Forelimb muscle (tissue), 1 donor: ENCODE measurements at places on chromosomes 12 and 14. TPM values are rescaled to one million over a fixed set of nuclear protein-coding genes. Genes with fewer than 3 reads are reported as not detected.

DNA sequence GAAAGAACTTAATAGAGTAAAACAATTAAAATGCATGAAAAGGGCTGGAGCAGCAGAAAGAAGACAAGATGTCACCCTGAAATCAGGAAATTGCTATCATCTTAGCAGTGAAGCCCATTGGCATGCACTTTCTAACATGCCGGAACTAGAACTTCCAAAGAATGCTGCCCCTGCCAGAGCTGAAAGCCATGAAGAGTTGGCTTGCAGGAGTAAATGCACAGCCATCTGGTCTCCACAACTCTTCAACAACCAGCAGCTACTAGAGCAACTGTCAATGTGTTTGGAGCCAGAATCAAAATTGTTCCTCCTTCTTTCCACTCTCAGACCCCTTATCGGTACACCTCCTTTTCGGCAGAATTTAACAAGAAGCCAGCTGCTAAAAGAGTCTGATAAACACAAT lies 414.1 kb downstream of the KCNH5 start:
- DNase-seq: no peak

GRCh38 chr12:7114008-7114407 lies 5.0 kb upstream of the C1RL start:
- DNase-seq: no peak

GRCh38 chr12:88413646-88414045 lies 166.6 kb downstream of the KITLG start:
- no peak for DNase-seq

DNA sequence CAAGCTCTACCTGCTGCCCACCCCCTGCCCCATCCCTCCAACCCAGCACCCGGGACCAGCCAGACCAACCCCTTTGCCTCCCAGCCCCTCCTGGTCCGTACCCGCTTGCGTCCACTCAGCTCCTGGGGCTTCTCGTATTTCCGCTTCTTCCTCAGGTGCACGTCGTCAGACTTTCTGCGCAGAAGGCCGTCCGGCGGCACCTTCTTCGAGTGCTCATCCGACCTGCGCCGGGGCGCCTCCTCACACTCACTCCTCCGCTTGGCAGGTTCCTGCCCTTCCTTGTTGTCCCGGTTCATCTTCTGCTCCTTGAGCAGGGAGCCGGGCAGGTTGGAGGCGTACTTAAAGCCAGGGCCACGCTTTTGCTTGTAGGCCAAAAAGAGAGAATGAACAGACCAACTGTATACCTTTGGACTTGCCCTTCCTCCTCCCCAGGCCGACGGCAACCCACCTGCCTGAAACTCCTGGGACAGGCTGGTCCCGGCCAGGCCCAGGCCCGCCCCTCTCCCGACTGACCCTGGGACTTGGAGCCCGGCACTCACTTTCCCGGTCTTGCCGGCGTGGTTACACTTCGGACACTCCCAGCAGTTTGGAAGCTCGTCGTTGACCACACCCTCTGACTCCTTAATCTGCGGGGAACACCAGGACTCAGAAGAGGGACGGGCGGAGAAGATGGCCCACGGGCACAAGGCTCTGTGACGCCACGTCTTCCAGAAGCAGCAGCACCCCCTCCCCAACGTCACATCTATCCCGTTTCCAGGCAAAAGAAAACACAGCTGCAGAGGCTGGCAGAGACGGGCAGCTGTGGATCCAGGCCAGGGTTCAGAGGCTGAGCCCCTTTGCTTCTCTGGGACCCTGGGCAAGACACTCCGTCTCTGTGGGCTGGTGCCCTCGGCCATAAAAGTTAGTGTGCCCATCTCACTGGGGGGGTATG lies 44.3 kb downstream of the RNF34 start:
- no peak for DNase-seq

DNA sequence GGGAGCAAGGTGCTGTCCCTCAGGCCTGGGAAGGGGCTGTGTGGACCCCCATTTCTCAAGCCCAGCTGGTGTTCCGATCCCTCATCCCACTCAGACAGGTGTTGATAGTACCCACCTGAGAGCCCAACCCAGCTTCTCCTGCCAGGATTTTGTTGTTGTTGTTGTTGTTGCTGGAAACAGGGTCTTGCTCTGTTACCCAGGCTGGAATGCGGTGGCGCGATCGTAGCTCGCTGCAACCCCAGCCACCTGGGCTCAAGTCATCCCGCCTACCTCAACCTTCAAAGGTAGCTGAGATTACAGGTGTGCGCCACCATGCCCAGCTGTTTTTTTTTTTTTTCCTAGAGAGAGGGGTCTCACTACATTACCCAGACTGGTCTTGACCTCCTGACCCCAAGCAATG lies 209.9 kb downstream of the PHETA1 start:
- no peak for DNase-seq

GRCh38 chr12:119683413-119683812 lies 15.5 kb downstream of the PRKAB1 start:
- DNase-seq: no peak

A2ML1 gene
- 0.14 TPM for polyA plus RNA-seq

CD163 gene
- polyA plus RNA-seq: 14.5 TPM

PRR4 gene
- polyA plus RNA-seq: 4.1 TPM
